ENCODE measurements at places on chromosomes 6 and 20.

GRCh38 chr6:30626484-30627366 is at the start of gene ATAT1:
ATAT1 (plus strand) TSS chr6:30626874.
- peak; percentile 32 for DNase-seq

DNA sequence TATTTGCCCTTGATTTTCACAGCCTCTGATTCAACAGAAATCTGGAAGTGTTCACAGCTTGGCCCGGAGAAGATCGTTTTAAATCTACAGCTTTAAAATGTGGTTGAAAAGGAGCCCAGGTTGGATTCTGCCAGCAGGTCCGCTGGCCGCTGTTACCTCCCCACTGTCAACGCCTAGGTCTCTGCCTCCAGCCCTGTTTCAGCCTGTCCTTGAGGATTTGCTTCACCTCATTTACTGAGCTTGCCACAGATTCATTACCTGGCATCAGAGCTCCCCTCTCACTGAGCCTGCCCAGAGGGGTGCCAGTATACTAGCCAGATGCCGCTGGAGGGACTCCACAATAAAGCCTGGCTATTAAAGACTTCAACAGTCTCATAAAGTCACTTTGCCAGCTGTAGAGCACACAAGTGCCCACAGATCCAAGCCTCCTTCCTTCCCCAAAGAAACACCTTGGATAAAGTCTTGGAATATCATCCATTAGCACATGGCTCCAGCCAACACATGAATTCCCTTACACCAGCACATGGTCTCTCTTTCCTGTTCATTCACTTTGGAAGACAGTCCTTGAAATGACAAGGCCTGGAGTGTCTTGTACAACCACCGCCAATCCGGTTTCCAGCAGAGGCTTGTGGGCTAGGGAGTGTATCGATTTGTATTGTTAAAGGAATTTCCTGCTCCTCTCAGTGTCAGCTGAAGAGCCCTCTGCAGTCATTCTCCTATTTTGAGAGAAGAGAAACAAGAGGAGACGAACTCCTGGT is 9.5 kb upstream of the NR2E1 start:
- no peak for DNase-seq

- DNase-seq: no peak
Measured at GRCh38 chr20:63946986-63947637, 9.1 kb downstream of the UCKL1 start.

DNA sequence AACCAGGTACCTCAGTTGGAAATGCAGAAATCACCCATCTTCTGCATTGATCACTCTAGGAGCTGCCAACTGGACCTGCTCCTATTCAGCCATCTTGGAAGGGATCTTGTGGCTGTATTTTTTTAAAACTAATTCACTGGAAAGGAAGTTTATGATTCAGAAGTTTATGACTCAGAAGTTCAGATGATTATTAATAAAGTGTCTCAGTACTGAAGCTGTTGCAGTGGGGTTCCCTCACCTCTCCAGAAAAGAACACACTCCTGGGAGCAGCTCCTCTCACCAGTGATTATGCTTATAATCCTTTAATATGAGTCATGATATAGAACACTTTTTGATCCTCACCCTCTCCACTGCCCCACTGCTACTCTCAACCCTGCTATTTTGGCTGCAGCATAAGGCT is 291.2 kb upstream of the HS3ST5 start:
- DNase-seq: no peak

DNA sequence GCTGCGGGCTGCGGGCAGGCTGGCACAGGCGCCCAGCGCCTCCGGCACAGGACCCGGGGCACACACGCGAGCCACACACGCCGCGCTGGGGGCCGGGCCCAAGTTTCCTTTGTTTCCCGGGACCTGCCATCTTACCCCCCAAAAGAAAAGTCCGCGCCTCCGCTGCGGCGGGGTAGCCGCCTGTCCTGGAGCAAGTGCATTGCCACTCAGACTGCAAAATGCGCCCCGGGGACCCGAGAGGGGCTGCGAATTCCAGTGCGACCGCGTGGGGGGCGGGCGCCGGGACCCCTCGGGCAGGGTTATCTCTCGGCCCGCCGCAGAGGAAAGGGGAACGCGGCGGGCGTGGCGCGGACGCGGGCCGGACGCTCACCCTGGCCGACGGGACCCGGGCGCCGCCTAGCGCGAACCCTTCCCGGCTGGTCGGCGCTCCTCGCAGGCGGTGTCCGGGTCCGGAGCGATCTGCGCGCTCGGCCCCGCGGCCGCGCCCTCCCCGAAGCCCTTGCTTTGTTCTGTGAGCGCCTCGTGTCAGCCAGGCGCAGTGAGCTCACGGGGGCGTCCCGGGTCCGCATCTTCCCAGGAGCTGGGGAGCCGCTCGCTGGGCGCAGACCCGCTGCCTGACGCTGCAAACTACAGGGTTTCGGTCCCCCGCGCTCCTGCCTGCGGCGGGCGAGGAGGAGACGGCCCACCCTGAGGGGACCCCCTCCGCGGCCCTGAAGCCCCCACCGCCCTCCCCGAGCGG is 639 bp upstream of the CD24 start:
- no peak for DNase-seq

DNA sequence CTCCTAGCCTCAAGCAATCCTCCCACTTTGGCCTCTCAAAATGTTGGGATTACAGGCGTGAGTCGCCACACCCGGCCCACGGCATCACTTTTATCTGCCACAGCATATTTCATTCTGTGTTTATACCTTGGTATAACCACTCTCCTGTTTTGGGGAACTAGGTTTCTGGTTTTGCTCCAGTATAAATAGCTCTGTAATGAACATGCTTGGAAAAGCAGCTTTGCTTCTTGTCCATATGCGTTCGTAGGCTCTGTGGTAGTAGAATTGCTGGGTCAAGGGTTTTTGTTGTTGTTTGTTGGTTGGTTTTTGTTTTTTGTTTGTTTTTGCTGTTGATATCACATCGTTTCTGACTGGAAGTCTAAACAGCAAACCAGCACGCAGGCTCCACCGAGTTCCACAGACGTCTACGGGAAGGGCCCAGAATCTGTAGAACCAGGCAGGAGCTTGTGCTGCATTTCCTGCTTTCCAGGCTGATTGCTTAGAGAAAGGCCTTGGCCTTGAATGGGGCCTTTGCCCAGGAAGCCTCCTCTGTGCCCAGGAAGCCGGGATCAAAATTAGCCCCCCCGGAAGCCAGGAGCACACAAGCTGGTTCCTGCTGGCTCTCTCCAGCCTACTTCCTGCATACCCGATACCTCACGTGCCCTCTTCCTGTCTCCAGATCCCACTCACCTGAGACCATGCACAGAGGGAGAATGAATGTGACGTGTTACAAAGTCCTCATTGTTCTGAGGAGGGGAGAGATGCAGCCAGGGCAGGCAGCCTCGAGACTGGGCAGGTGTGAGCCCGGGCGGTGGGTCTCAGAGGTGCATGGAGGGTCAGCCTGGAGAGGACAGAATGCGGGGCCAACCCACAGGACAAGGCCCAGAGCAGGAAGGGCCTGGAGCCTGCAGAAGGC is 34.7 kb downstream of the AAR2 start:
- DNase-seq: no peak

GRCh38 chr20:64188091-64188490 is 23.8 kb downstream of the MYT1 start:
- no peak for DNase-seq

GRCh38 chr20:1533059-1533458 is 24.4 kb downstream of the SIRPD start:
- no peak for DNase-seq

- DNase-seq: peak; percentile 55
Measured at GRCh38 chr20:43323592-43323991, 133.9 kb upstream of the PTPRT start.

- no peak for DNase-seq
Measured at GRCh38 chr6:23410439-23410838, 715.6 kb upstream of the NRSN1 start.

DNA sequence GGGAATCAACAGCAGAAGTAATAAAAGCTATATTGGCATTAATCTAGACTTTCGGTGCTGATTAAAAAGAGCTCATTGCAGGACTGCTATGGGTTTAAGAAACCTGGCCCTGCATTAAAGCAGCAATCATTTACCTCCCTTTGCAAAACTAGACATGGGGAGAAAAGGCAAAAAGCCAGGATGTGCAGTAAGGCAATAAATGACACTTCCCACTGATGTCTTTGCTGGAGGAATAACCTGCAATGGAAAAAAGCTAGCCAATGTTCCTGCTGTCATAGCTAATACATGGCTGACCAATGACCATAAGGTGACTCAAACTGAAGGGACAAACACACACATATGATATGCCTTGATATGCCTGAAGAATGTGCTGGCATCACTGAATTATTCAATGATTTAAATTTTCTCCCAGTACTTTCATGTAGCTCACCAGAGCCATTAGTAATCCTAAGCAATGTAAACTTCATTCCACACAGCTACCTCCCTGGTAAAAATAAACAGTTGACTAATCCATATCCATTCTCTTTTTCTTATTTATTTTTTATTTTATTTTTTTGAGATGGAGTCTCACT is 8.7 kb downstream of the DNAAF9 start:
- no peak for DNase-seq

- no peak for DNase-seq
Measured at GRCh38 chr6:153038378-153039057, 36.0 kb upstream of the MTRF1L start.

Data from NT2/D1 (cell line).